ENCODE measurements at places on chromosomes 7 and 10. TPM values are rescaled to one million over a fixed set of nuclear protein-coding genes. Genes with fewer than 3 reads are reported as not detected.

The COL1A2 gene
- 236 TPM for total RNA-seq

The SHTN1 gene
- total RNA-seq = 2.3 TPM

The GRM8 gene
- 0.33 TPM for total RNA-seq

The HTR7 gene
- total RNA-seq = not detected

The AVL9 gene
- total RNA-seq = 15.5 TPM

The PTPRN2 gene
- total RNA-seq = 1.8 TPM

The KLF14 gene
- not detected for total RNA-seq

The PURB gene
- total RNA-seq = 11.7 TPM

The UNC5B gene
- total RNA-seq = 20.4 TPM

- no peak for DNase-seq
Observed at GRCh38 chr7:39637400-39637799, 14.0 kb downstream of the RALA start.

GRCh38 chr7:78770422-78771410 lies 682.8 kb downstream of the MAGI2 start:
- no peak for DNase-seq

DNA sequence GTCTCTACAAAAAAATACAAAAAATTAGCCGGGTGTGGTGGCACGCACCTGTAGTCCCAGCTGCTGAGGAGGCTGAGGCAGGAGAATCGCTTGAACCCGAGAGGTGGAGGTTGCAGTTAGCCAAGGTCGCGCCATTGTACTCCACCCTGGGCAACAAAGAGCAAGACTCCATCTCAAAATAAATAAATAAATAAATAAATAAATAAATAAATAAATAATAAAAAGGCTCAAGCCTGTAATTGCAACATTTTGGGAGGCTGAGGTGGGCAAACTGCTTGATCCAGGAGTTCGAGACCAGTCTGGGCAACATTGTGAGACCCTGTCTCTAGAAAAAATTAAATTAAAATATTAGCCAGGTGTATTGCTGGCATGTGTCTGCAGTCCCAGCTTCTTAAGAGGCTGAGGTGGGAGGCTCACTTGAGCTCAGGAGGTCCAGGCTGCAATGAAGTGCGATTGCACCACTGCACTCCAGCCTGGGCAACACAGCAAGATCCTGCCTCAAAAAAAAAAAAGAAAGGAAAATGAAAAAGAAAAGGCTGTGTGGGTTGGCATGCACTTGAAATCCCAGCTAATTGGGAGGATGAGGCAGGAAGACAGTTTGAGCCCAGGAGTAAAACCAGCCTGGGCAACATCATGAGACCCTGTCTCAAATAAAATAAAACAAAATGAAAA lies 27.6 kb upstream of the SRGN start:
- no peak for DNase-seq

DNA sequence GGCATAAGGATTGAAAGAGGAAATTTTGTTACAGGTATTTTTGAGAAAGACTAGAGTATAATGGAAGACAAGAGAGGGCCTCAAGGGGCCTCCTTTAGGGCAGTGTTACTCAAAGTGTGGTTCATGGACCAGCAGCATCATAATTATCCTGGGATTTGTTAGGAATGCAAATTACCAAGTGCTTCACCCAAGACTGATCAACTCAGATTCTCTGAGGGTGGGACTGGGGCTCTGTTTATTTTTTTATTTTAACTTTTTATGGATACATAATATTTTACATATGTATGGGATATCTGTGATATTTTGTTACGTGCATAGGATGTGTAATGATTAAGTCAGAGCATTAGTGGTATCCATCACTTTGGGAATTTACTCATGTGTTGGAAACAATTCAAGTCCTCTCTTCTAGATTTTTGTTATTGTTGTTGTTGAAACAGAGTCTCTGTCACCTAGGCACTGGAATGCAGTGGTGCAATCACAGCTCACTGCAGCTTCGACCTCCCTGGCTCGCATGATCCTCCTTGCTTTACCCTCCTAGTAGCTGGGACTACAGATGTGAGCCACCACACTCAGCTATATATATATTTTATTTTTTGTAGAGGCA lies 2.2 kb upstream of the KCTD7 start:
- DNase-seq = no peak

- DNase-seq = no peak
Observed at GRCh38 chr7:95950698-95951097, 178.3 kb downstream of the DYNC1I1 start.

- no peak for DNase-seq
Observed at GRCh38 chr10:100882671-100883311, 30.0 kb upstream of the SLF2 start.

DNA sequence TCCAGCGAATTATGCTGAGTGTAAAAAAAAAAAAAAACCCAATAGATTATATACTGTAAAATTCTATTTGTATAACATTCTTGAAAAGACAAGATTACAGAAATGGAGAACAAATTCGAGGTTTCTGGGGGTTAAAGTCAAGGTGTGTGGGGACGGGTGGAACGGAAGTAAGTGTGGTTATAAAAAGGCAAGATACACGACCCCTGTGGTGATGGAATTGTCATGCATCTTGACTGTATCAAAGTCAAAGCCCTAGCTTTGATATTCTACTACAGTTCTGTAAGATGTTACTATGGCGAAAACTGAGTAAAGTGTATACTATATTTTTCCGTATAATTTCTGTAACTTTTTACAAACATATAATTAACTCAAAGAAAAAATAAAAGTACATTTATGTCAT lies 718.2 kb upstream of the PCDH15 start:
- no peak for DNase-seq

DNA sequence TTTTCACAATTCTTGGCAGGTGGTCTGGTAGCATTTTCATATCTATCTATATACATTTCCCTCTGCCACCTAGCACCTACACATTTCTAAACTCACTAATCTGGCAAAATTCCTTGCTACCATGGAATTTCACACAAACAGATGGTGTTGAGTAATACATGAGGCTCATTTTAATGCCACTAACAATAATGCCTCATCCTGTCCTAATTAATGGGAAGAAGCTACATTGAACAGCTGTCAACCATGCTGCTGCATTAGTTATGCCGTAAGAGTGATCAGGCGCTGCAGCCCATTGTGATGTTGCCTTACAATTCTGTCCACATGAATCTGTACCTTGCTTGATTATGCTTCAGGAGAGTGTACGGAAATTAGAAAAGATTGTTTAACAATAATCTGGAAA lies 23.2 kb downstream of the COL1A2 start:
- no peak for DNase-seq

DNA sequence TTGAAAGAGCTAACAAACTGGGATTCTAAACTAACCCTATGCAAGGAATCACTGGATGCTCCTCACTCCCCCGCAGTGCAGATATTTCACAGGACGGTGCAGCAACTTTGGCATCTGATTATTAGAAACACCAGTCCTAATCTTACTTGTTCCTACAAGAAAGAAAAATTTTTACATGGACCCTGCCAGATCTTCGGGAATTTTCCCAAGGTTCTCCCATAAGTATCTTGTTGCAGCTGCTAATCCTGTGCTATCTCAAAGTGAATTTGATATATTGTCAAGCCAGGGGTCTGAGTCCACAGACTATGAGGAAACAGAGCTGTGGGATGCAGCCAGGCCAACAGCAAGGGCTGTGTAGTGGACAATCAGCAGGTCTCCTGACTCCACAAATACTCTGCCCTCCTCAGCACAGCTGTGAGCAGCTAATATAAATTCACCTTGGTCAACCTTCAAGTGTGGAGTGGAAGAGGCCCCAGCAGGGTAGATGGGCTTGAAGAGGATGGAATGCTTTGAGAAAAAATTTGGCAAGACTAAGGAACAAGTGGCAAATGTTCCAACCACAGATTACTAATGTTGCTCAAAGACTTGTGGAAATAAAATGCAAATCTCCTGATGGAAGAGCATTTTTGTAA lies 25.6 kb downstream of the VSTM4 start:
- DNase-seq = no peak

DNA sequence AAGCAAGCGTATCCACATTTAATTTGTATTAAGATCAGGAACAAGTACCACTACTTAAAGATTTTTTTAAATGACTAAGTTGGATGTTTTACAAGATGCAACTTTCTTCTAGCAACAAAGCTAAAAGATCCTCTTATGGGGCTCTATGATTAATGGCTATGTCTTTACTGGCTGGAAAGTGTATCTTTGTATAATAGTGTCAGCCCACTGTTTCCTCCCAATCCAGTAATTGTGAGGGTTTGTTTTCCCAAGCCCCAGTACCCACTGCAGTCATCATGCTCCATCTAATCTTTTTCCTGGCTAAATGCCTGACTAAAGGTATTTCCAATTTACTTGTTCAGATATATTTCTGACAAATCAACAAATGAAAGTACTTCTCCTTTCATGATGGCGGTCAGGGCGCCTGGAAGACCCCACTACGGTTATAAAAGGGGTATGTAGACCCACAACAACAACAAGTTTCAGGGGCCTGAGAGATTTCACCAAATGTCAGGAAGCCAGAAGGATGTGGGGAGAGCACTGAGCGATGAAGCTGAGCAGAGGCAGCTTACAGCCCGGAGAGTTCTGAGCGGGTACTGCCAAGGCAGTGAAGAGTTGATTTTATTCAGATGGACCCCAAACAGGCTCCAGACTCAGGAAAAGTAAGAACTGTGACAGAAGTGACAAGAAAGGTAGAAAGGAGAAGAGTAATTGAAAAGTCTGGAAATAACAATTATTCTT lies 222.6 kb upstream of the KLF14 start:
- DNase-seq = no peak

GRCh38 chr10:22341190-22341925 lies 3.9 kb upstream of the SPAG6 start:
- no peak for DNase-seq

GRCh38 chr7:45682358-45682735 lies 108.2 kb downstream of the ADCY1 start:
- peak; percentile 4 for DNase-seq

DNA sequence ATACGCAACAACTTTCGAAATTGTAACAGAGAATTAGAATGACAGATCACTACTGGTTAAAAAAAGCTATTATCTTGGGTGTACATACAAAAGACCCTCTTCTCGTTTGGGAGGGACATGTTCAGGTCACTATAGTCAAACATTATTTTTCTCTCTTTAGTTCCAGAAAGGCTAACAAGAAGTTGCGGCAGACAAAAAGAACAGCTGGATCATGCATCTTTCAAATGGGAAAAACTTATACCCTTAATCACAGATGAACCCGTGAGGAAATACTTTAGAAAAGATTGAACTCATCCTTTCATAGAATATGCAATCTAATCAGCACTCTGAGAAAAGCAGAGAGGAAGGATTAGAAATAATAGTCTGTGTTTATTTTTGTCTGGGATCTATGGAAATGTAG lies 72.5 kb downstream of the EVX1 start:
- no peak for DNase-seq

GRCh38 chr10:102231357-102232318 lies 5.5 kb downstream of the ELOVL3 start:
- DNase-seq = peak; percentile 59

GRCh38 chr10:101182936-101183335 lies 46.3 kb downstream of the LBX1 start:
- DNase-seq = no peak

DNA sequence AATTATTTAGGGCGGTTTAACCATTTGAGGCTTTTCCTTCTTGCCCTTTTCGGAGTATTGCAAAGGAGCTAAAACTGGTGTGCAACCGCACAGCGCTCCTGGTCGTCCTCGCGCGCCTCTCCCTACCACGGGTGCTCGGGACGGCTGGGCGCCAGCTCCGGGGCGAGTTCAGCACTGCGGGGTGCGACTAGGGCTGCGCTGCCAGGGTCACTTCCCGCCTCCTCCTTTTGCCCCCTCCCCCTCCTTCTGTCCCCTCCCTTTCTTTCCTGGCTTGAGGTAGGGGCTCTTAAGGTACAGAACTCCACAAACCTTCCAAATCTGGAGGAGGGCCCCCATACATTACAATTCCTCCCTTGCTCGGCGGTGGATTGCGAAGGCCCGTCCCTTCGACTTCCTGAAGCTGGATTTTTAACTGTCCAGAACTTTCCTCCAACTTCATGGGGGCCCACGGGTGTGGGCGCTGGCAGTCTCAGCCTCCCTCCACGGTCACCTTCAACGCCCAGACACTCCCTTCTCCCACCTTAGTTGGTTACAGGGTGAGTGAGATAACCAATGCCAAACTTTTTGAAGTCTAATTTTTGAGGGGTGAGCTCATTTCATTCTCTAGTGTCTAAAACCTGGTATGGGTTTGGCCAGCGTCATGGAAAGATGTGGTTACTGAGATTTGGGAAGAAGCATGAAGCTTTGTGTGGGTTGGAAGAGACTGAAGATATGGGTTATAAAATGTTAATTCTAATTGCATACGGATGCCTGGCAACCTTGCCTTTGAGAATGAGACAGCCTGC lies 3.1 kb downstream of the FZD1 start:
- peak; percentile 45 for DNase-seq

- DNase-seq = no peak
Observed at GRCh38 chr7:151126491-151127137, 40.3 kb downstream of the AGAP3 start.

DNA sequence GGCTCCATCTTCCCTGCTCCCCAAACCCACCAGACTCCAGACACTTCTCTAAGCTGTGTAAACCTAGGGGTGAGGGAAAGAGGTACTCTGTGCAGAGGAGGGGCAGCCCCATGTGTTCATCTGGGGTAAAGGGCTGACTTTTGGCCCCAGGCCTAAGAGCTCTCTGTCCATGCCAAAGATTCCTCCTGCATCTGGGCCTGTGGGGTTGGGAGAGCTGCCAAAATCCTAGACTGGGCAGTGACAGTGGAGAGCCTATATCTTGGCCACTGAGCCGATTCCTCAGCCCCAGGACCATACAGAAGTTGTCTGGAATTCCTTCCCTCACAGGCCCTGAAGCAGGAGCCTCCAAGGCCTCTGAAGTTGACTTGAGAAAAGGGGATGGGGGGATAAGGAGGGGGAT lies 25.3 kb upstream of the LEP start:
- DNase-seq = no peak

- no peak for DNase-seq
Observed at GRCh38 chr7:79520543-79520942, 67.1 kb upstream of the MAGI2 start.

DNA sequence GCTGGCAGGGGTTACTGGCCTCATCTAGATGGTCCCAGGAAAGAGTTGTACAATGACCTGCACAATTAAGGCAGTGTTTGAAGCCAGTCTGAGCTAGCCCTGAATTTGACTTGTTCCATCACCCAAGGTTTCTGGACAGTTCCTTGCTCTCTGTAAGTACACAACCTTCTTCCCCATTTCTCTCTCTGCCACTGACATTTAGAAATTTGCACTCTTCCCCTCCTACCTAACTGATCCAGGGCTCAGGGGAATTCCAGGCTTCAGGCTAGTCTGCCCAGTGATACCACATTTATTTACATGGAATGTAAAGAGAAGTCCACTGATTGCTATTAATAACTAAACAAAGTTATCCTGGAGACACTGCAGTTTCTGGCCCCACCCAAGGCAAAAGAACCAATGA lies 139.0 kb upstream of the GPR26 start:
- no peak for DNase-seq

DNA sequence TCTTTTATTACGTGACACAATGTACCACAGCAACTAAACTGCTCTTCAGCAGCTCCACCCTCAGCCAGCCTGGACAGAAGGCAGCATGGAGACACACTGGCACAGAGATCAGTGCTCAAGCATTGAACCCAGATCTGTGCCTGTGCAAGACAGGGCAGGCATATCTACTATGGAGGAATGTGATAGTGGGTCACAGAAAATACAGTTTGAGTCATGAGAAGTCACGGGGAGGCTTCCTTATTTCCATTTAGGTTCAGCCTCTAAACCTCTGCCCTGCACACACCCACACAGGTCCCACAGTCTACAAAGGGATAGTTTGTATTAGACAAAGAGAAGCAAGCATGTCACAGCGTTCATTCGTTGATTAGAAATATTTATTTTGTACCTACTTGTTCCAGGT lies 187.4 kb upstream of the AGR3 start:
- DNase-seq = no peak
